MM.1S (cell line): ENCODE measurements at places on chromosomes 2 and 18.

GRCh38 chr2:5798084-5798483 lies 105.9 kb downstream of the SOX11 start:
- DNase-seq = no peak

DNA sequence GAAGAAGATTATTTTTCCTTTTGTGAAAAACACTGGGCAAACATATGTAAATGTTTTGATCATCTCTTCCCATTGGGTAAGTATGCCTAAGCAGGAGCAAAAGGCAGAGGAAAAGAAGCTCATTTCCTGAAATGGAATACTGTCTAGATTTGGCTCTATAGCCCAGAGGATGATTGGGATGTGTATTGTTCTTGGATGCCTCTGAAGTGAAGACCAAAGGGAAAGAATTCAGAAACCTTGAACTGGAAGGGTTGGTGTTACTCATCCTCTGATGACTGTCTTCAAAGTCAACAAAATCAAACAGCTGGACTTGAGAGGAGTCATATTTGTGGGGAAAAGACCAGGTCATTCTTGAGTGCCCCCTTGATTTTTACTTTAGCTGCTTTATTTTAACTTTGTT lies 112.6 kb upstream of the NT5C1B start:
- DNase-seq = no peak

- DNase-seq = no peak
These were observed 26.5 kb upstream of the GREB1L start for GRCh38 chr18:21215490-21215889.

DNA sequence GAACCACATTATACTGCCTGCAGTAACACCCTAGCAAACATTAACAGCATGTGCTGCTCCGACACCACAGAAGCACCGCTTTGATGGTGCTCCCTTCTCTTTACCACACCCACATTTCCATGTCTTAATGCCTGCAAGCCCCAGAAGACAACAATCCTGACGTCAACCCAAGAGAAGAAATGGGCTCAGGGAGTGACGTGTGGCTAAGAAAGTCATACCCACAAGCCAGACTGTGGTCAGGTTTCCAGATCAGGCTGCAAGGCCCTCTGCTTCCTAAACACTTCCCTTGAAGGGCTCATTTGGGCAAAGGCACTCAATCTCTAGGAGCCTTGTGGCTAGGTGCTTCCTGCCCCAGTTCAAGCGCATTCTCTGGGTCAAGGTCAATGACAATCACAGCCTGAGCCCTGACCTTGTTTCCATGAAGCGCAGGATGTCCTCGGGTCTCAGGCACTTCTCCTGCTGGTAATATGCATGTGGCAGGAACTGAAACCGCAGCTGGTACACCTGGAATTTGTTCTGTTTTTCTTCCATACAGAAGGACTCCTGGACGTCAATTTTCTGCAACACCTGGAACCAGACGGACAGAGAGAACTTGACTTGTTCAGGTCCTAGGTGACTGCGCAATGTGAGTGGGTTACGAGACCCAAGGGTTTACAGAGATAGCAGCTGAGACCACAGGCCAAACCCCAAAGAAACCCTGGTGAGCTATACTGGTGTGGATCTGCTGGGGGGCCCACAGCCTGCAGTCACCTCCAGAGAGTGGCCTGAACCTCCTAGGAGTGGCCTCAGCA lies 67.2 kb downstream of the POLR1A start:
- DNase-seq = peak; percentile 72

GRCh38 chr2:8303322-8303832 lies 378.5 kb upstream of the ID2 start:
- peak; percentile 80 for DNase-seq

GRCh38 chr2:176935543-176936102 lies 277.0 kb upstream of the HNRNPA3 start:
- no peak for DNase-seq

DNA sequence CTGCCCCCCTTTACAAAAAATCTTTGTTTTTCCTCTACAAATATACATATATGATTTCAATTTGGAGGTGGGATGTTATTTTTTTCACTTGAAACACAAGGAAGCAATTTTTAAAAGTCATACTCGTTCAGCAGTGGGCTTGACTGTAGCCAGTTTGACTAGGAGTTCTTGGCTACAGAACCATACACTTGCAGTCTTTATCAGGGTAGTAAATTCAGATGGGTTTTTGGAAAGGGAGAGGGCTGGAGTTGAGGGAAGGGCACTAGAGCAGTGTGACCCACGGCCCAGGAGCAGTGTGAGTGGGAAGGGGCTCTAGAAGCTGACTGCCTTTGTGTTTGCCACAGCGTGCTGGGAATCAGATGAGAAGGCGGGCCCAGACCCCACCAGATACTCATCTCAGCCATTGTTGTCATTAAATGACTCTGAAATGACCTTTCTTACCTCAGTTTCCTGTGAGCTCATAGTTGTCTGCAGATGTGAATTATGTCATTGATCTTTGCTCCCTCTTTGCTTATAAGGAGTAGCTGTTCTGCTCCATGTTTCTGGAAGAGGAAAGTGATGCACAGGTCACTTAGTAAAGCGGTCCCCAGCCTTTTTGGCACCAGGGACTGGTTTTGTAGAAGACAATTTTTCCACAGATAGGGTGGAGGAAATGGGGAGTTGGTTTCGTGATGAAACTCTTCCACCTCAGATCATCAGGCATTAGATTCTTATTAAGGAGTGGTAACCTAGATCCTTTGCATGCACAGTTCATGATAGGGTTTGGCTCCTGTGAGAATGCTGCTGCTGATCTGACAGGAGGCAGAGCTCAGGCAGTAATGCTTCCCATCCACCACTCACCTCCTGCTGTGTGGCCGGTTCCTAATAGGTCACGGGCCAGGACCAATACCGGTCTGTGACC lies 116.8 kb downstream of the SPTBN1 start:
- no peak for DNase-seq

DNA sequence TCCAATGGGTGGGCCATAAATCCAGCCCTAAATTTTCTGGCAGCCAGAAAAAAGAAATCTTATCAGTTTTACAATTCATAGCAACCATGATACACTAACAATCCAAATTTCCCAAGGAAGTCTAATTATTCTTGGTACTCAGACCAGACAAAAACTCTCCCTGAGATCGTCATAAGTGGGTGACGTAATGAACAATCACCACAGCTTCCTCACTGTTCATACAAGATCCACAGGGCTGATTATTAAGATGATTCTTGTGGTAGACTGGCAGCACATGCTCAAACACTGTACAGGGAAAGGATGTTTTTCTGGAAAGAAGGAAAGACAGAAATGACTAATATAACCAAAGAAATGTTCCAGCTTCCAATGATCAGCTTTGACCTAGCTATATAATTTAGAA lies 178.3 kb upstream of the CRIM1 start:
- no peak for DNase-seq

GRCh38 chr2:157181234-157181633 lies 76.3 kb upstream of the GALNT5 start:
- no peak for DNase-seq

DNA sequence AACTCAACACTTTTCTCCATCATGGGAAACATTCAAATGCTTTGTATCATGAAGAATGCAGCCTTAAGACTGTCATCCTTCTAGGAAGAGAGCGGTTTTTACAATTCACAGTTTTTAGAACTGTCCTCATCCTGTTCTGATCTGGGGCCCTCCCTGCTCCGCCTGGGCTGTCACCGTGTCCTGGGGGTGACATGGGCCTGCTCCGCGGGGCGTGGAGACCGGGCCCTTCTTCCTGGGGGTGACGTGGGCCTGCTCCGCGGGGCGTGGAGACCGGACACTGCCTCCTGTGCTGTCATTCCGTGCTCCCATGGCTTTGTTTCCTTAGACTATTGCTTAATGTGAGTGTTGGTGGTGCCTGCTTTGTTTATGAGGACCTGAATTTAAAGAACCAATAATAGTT lies 122.8 kb downstream of the TMEM18 start:
- no peak for DNase-seq
